ENCODE measurements at places on chromosomes 2 and 18. TPM values are rescaled to one million over a fixed set of nuclear protein-coding genes. Genes with fewer than 3 reads are reported as not detected.

NEU4 gene
- total RNA-seq: not detected

CNGA3 gene
- not detected for total RNA-seq

KATNAL2 gene
- total RNA-seq: 0.82 TPM

MAP3K19 gene
- total RNA-seq: not detected

SCN2A gene
- total RNA-seq: not detected

- DNase-seq: no peak
- H3K4me1 ChIP-seq: peaks cover 11% of the 10 kb centered on the region
- no peaks in the 10 kb centered on the region for H3K27me3 ChIP-seq
- H3K4me3 ChIP-seq: no peak overlapping the region
Measured at GRCh38 chr2:120290737-120291136, 38.1 kb downstream of the RALB start.

DNA sequence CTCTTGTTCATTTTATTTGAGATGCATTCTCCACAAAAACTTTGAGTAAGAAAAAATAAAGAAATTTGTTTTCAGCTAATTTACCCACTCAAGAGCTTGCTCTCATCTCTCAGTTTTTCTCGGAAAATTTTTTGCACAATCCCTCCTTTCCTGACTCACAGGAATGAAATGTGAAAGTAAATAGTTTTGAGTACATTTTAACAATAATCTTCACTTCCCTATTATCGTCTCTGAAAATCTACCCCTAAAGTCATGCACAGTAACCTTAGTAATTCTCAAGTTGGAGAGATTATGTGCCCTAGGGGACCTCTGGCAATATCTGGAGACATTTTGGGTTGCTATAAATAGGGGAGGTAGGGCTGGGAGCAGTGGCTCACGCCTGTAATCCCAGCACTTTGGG is 2.6 kb downstream of the CYB5A start:
- no peak for DNase-seq
- H3K36me3 ChIP-seq: no peaks in the 10 kb centered on the region
- peaks cover 12% of the 10 kb centered on the region for H3K4me1 ChIP-seq
- H3K27ac ChIP-seq: no peak overlapping the region

DNA sequence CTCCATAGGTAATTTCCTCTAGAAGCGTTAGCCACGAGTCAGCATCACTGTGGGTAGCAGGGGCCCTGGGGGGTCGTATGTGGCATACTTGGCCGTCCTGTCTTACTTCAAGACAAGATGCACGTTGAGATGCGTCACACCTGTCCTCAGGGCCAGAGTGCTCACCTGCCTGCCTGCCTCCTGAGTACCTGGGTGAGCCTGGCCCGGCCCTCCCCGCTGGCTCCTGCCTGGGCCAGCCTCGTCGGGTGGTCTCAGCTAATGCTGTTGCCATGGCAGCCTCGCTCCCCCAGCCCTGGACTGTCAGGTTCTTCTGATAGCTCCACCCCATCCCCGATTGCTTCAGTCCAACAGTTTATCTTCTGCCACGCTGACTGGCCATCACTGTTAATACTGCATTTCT is 232.4 kb downstream of the GBX2 start:
- H3K27ac ChIP-seq: no peak overlapping the region
- DNase-seq: no peak
- H3K4me3 ChIP-seq: no peak overlapping the region
- H3K4me1 ChIP-seq: no peaks in the 10 kb centered on the region
- no peaks in the 10 kb centered on the region for H3K36me3 ChIP-seq
- no peaks in the 10 kb centered on the region for H3K27me3 ChIP-seq

GRCh38 chr2:20444101-20444992 is 2.5 kb upstream of the RHOB start:
- H3K27ac ChIP-seq: no peak overlapping the region
- H3K27me3 ChIP-seq: peaks cover 4% of the 10 kb centered on the region
- H3K4me3 ChIP-seq: no peak overlapping the region

GRCh38 chr2:106847366-106847765 is 38.6 kb downstream of the ST6GAL2 start:
- H3K27me3 ChIP-seq: no peaks in the 10 kb centered on the region
- no peaks in the 10 kb centered on the region for H3K36me3 ChIP-seq
- H3K4me3 ChIP-seq: no peak overlapping the region
- no peak for DNase-seq

- no peaks in the 10 kb centered on the region for H3K36me3 ChIP-seq
- no peak overlapping the region for H3K4me3 ChIP-seq
- no peak overlapping the region for H3K27ac ChIP-seq
Measured at GRCh38 chr2:74566754-74567085, 12.2 kb downstream of the DOK1 start.

DNA sequence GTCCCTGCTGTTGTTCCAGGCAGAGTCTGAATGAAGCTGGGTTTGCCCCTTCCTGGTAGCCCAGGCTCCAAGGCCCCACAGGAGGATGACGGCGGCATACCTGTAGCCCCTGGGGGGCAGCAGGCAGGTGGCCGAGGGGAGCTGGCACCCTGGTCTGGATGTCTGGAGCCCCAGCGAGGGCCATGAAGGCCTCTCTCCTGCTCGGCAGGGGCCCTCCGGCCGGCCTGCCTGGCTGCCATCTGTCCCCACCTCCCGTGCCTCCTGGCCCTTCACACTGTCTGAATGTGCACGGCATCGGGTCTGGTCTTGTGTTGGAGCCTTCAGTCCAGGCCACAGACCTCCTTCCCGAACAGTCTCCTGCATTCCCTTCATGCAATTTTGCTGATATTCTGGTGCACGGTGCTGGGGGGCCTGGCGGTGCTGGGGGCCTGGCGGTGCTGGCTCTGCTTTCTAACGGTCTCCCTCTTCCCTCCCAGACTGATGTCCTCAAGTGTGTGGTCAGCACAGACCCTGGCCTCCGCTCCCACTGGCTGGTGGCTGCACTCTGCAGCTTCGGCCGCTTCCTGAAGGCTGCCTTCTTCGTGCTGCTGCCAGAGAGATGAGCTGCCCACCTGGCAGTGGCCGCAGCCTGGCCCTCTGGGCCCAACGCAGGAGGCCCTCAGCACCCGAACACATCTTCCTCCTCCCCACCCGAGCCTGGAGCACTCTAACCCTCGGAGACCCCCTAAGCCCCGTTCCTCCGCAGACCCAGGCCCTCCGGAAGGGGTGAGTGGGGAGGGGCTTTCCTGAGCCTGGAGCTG is 13.5 kb downstream of the BOK start:
- H3K4me1 ChIP-seq: no peaks in the 10 kb centered on the region
- H3K36me3 ChIP-seq: no peaks in the 10 kb centered on the region
- H3K4me3 ChIP-seq: no peak overlapping the region
- no peaks in the 10 kb centered on the region for H3K27me3 ChIP-seq
- DNase-seq: no peak

DNA sequence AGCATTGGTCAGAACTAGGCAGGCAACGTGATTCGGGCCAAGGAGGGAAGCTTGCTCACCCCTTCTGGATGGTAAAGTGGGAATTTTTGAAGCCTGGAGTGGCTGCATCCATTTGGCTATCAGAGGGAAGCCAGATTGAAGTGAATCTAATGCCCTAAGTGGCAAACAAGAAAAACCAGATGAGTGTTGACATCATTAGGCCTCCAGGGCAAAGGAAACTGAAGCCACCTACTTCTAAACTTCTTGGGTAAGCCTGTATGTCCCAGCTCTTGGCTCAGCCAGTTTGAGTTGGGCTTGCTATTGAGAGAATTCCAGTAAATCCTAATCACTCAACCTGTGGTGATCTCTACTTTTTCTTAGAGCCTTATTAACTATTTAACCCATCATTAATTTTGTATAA is 20.9 kb downstream of the SOX11 start:
- H3K36me3 ChIP-seq: no peaks in the 10 kb centered on the region
- H3K4me3 ChIP-seq: no peak overlapping the region
- H3K27me3 ChIP-seq: no peaks in the 10 kb centered on the region
- no peak for DNase-seq

DNA sequence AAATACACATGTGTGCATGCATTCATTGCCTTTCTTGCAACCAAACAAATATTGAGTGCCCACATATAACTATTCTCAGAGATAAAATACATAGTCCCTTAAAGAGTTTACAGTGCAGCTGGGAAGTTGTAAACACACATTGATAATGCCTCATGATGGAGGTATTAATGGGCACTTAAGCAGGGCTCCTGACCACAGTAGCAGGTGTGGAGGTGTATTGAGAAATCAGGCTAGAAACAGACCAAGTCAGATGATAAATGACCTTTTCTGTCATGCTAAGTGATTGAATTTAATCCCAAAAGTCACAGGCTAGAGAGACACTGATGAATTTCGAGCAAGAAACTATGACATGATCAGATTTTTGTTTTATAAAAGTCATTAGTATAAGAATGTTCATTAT is 157.7 kb downstream of the ZNF385B start:
- no peaks in the 10 kb centered on the region for H3K4me1 ChIP-seq
- H3K27ac ChIP-seq: no peak overlapping the region
- no peaks in the 10 kb centered on the region for H3K36me3 ChIP-seq
- DNase-seq: no peak
- H3K4me3 ChIP-seq: no peak overlapping the region
- H3K27me3 ChIP-seq: no peaks in the 10 kb centered on the region

DNA sequence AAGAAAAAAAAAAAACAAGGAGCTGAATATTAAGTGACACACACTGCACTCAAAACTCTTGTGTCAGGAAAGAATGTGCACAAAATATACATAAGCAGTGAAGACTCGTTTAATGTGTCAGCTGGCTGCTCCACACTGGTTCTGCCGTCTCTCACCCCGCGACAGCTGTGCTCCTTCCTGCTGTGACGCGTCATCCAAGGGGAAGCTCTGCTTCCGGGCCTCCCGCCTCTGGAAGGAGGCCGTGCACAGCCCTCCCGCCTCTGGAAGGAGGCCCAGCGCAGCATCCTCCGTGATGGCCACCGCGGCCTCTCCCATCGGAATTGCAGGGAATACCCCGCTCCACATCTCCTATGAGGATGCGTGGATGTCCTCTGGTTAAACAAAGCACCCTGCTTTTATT is 151.0 kb downstream of the HDAC4 start:
- H3K27ac ChIP-seq: no peak overlapping the region
- H3K27me3 ChIP-seq: no peaks in the 10 kb centered on the region
- peaks cover 31% of the 10 kb centered on the region for H3K4me1 ChIP-seq
- no peaks in the 10 kb centered on the region for H3K36me3 ChIP-seq
- H3K4me3 ChIP-seq: no peak overlapping the region

DNA sequence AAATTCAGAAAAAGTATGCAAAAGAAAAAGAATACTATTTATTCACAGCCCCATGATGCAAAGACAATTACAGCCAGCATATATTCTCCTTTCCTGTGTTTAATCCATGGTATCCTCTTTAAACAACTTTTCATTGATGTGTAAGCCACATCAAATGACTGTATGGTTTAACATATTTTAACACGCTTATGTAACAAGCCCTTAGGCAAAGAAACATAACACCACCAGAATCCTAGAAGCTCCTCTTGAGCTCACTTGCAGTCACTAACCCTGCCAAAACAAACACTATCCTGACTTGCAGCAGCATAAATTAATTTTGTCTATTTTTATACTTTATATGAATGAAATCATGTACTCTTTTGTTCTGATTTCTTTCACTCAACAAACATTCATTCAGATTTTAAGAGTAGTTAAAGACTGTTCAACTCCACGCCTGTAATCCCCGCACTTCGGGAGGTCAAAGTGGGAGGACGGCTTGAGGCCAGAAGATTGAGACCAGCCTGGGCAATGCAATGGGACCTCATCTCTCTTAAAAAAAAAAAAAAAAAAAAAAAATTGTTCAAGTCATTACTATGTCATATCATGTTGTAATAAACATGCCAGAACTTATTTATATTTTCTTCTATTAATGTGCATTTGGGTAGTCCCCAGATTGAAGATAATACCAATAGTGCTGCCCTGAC is 226.3 kb downstream of the NBAS start:
- no peaks in the 10 kb centered on the region for H3K4me1 ChIP-seq
- H3K27ac ChIP-seq: no peak overlapping the region
- no peak overlapping the region for H3K4me3 ChIP-seq
- no peak for DNase-seq
- no peaks in the 10 kb centered on the region for H3K27me3 ChIP-seq

DNA sequence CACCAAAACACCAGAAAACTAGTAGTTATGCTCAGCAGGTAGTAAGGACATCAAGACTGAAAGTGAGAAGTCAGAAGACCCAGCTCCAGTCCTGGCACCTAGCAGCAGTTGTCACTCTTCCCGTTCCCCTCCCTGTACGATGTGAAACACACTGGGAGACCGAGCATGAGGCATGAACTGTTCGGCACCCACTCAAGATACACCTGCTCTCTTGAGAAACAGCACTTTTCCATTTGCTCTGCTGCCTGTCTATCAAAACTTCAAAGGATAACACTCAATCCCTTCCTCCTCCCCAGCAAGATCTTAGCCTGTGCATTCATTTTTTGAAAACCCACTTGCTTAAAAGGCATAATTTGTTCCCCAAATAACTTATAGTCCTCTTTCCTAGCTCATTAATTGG is 123.9 kb downstream of the PLEKHM3 start:
- H3K4me3 ChIP-seq: no peak overlapping the region
- no peaks in the 10 kb centered on the region for H3K4me1 ChIP-seq
- H3K27me3 ChIP-seq: no peaks in the 10 kb centered on the region
- H3K36me3 ChIP-seq: no peaks in the 10 kb centered on the region
- no peak for DNase-seq

- H3K36me3 ChIP-seq: no peaks in the 10 kb centered on the region
- H3K4me3 ChIP-seq: no peak overlapping the region
- no peak overlapping the region for H3K27ac ChIP-seq
- peaks cover 14% of the 10 kb centered on the region for H3K4me1 ChIP-seq
- no peak for DNase-seq
Measured at GRCh38 chr2:190340369-190340768, 3.0 kb upstream of the INPP1 start.

DNA sequence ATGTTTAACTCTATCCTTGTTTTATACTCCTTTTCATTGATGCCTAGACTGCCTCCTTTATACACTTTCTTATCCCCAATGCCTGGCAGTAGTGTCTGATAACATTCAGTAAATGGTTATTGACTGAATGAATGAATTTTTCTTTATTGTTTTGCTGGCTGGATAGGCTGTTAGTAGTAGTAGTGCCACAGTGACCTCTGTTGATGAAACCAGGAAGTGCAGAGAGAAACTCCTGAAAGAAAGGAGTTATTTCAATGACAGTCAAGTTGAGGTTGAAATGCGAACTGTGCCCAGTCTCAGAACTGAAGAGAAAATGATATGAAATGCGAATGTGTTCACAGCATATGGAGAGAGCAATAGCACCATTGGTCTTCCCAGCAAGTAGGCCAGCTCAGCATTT is 26.8 kb upstream of the SLC9A2 start:
- H3K36me3 ChIP-seq: no peaks in the 10 kb centered on the region
- H3K27ac ChIP-seq: no peak overlapping the region
- H3K27me3 ChIP-seq: no peaks in the 10 kb centered on the region

GRCh38 chr2:102618452-102619413 is 620 bp upstream of the SLC9A2 start:
- H3K4me1 ChIP-seq: no peaks in the 10 kb centered on the region
- no peak overlapping the region for H3K27ac ChIP-seq
- H3K27me3 ChIP-seq: peaks cover 18% of the 10 kb centered on the region
- DNase-seq: no peak
- peak overlapping the region; percentile 13 for H3K4me3 ChIP-seq

GRCh38 chr2:46382331-46383112 is 85.3 kb downstream of the EPAS1 start:
- H3K36me3 ChIP-seq: no peaks in the 10 kb centered on the region
- no peaks in the 10 kb centered on the region for H3K27me3 ChIP-seq
- H3K4me1 ChIP-seq: no peaks in the 10 kb centered on the region

All from CD8-positive, alpha-beta memory T cell (primary cell).